ENCODE measurements at places on chromosomes 12 and 14. TPM values are rescaled to one million over a fixed set of nuclear protein-coding genes. Genes with fewer than 3 reads are reported as not detected.

DNA sequence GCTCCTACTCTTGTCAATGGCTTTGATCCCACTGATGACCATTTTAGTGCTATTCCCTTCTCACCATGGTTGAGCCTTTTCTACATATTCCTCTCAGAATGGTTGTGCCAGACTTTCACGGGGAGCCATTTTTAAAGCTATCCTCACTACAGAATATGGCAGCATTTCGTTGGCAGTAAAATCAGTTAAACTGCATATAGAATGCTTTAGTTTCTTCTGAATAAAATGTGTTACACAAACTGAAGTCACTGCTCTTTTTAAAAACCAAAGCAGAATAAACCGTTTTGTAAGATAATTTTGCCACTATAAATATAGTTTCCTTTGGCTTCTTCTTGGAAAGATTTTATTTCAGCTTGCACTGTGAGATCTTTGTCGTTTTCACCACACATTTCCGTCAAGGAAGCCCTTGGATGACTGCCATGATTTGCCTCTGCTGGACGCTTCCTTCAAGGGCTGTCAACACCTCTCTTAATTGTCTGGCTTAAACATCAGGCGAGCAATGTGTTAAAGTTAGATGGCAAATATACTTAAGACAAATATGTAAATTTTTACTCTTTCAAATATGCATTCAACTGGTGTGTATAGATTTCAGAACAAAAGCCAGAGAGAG, 624.2 kb downstream of the DIO2 start:
- no peak for DNase-seq

GRCh38 chr12:95545731-95546490, 5.4 kb downstream of the USP44 start:
- DNase-seq, result no peak

The ANAPC5 gene
- total RNA-seq, result 118 TPM

DNA sequence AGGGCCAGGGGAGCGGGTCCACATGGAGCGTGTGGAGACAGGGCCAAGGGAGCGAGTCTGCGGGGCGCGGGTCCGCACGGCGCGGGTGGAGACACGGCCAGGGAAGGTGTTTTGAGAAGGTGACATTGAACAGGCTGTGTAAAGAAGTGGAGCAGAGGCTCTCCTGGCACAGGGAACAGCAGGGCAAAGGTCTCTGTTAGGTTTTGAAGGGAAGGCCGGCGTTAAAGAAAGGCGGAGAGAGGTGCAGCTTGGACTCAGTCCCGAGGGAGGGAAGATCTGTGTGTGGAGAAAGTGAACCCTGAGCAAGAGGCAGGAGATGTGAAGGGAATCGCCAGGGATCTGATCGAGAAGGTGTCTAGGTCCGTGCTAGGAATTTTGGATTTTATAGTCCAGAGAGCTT, 1.8 kb downstream of the PXMP2 start:
- DNase-seq, result no peak

The PLCZ1 gene
- not detected for total RNA-seq

GRCh38 chr14:94288610-94289465, 4.2 kb downstream of the SERPINA10 start:
- DNase-seq, result no peak

GRCh38 chr12:26571560-26571959, 261.4 kb downstream of the ITPR2 start:
- no peak for DNase-seq

The KCNH3 gene
- 0.49 TPM for total RNA-seq

DNA sequence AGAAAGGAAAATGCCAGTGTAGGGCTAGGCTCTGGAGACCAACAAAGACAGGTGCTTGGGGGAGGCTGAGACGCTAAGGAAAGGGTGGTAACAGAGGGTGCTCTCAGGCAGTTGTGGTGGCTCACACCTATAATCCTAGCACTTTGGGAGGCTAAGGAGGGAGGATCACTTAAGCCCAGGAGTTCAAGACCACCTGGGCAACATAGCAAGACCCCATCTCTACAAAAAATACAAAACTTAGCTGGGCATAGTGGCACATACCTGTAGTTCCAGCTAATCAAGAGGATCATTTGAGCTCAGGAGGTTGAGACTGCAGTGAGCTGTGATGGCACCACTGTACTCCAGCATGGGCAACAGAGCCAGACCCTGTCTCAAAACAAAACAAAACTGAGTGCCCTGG, 12.4 kb downstream of the REM2 start:
- DNase-seq, result no peak

DNA sequence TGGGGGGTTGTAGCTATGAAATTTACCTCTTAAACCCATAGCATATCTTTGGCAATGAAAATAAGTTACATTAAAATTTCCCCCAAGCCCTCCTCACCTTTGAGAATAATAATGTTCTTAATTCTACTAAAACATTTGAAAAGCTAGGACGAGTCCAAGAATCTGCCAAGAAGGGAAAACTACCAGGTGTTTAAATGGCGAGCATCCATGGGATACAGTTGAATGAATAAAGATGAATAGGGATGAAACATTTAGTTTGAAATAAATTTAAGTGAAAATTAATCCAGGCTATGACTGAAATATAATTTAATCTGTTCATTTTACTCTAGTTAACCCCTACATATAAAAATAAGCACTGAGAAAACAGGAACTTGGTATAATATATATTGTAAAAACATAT, 536.7 kb downstream of the FLRT2 start:
- no peak for DNase-seq

The LPAR5 gene
- total RNA-seq, result not detected

Data from NCI-H460 (cell line).